Stimulated activated CD4-positive, alpha-beta T cell treated with anti-CD3 and anti-CD28 coated beads, Interleukin-1b, Interleukin-23, amount 100 ng/mL, for 1 hour (primary cell): ENCODE measurements at places on chromosomes 6 and 20.

DNA sequence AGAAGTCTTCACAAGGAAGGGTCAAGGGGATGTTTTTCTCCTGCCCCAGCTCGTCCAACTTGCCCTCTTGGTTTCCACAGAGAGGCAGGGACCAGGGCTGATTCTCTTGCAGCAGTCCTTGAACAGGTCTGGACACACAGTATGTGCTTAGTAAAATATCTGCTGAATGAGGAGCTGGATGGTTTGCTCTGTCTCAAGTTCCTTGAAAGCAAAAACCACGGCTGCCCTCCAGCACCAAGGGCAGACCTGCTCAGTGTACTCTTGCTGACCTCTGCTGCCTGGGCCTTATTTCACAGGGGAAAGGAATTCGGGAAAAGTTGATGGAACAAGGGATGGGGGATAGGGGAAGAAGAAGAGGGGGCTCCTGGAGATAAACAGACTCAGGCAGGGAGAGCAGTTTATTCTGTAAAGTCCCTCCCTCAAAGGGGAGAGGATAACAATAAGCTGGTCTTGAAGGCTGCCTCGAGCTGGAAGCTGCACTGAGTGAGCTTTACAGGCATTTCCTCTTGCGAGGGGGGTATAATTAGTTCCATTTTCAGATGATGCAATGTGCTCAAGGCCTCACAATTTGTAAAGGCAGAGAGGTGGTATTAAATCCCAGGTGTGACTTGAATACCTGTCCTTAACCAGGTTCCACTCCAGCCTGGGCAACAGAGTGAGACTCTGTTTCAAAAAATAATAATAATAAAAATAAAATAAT, 10.3 kb downstream of the KCNK5 start:
- DNase-seq, result no peak

GRCh38 chr20:45937765-45938164, 3.3 kb downstream of the PCIF1 start:
- DNase-seq, result no peak

DNA sequence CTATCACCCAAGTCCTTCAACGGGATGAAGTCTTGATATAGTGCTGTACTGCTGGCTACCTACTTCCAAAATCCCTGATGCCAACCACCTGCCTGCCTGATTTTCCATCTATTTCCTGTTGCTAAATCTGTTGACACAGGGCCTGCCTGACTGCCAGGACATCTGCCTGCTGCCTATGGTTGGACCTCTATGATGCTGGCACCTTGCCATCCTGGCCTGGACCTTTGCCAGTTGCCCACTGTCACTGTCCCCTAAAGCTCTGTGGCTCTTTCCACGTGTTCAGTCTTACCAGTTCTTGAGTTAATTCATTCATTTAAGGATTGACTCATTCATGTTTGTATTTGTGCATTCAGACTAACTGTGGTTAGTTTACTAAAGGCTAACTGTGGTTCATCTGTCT, 9.2 kb upstream of the RGS17 start:
- DNase-seq, result no peak

GRCh38 chr6:81734500-81735150, 17.9 kb downstream of the TENT5A start:
- no peak for DNase-seq

DNA sequence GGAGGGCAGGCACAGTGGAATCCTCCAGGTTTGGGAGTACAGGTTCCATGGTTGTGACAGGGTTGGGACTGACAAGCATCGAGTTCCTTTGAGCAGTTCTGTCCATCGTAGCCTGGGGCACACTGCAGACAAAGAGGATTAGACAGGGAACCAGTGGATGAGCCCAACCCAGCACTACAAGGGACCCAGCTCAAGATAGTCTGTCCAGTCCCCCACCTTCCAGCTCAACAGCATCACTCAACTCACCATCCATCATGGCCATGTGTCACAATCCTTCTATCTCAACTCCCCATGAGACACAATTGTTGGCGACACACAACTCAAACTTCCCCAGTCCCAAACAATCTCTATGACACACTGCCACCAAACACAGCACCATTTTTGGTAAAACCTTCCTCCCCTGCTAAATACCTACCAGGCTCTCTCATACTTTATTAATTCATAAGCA, 11.8 kb upstream of the GPSM3 start:
- no peak for DNase-seq

GRCh38 chr6:45586216-45587171, 208.8 kb upstream of the SUPT3H start:
- DNase-seq, result no peak

GRCh38 chr6:170489836-170490235, 63.3 kb downstream of the PSMB1 start:
- DNase-seq, result no peak

DNA sequence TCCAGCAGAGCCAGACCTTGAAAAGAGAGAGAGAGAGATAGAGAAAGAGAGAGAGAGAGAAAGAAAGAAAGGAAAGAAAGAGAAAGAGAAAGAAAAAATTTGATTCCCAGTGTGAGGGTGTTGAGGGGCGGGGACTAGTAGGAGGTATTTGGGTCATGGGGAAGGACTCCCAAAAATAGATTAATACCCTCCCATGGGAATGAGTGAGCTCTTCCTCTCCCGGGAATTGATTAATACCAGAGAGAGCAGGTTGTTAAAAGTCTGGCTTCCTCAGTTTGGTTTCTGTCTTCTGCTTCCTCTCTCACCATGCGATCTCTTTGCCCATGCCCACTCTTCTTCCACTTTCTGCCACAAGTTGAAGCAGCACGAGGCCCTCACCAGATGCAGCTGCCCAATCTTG, 28.8 kb upstream of the CFAP206 start:
- DNase-seq, result no peak

DNA sequence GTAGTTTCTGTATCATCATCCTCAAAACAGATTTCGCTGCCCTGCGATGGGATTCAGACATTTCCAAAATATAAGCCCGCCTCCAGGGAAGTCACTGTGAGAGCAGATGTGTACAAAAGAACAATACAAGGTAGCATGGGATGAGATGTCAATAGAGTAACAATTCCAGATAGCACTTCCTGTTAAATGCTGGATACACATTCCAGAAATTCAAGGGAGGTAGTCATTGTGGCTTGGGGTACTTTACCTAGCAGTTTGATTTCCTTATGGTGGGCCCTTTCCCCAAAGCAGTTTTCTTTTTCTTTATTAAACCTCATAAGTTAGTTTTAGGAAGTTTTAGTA, 2.5 kb downstream of the RNF217 start:
- DNase-seq, result no peak
